Stimulated activated CD8-positive, alpha-beta memory T cell treated with anti-CD3 and anti-CD28 coated beads, Interleukin-15, amount 100 ng/mL, for 24 hours (primary cell): ENCODE measurements at places on chromosomes 5 and 9.
A peak's percentile ranks its signal among the peaks of the same experiment; 100 is the strongest.

DNA sequence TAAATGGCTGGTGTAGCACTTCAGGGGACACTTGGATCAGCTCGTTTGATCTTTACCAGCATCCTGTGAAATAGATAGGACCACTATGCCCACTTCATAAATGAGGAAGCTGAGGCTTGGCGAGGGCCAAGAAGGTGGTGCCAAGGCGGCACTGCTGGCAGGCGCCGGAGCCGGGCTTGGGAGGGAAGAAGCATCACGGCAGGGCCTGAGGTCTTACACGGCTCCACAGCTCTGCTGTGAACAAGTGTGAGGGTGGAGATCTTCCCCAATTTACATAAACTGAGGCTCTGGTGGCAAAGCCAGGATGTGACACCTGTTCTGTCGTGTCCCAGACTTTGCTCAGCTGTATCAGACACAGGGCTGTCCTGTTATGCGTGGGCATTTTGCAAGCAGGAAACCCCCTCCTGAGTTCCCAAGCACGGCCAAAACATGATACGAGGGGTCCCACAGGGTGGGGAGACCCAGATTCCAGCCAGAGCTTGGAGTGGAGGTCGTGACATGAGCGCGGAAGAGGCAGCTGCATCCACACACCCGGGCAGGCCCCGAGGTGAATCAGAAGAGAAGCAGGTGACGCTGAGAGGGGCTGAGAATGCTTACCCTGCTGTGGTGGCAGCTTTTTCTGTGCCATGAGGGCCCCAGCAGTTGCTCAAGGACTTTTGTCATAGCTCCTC, 117.5 kb upstream of the BOD1 start:
- no peak for DNase-seq

GRCh38 chr9:90830051-90830450, 28.4 kb downstream of the SYK start:
- no peak for DNase-seq

DNA sequence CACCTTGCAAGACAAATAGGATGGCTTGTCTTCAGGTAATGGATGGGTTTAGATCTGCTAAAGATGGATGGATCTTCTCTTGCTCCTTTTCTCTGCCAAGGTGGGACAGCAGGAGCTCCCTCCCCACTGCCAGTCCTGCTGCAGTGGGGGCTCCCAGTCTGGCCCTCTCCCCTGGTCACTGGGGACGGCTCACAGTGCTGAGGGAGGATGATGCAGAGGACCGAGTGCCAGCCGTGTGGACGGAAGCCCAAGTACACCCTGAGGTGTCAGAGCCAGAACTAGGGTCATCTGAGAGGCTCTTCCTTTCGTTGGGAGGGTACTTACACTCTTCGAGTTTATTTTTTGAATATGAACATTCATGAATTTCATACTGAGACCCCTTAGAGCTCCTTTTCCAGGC, 5.7 kb downstream of the CCDC69 start:
- DNase-seq: no peak

- no peak for DNase-seq
Observed at GRCh38 chr5:160129841-160130240, 10.6 kb upstream of the PWWP2A start.

- no peak for DNase-seq
Observed at GRCh38 chr9:113416149-113416721, 5.7 kb downstream of the C9orf43 start.

GRCh38 chr5:136409000-136409399, 43.7 kb upstream of the TRPC7 start:
- no peak for DNase-seq

GRCh38 chr5:151770383-151771258, 1.1 kb upstream of the G3BP1 start:
- DNase-seq: no peak

- DNase-seq: no peak
Observed at GRCh38 chr9:129569502-129570449, 51.1 kb downstream of the C9orf50 start.

- DNase-seq: no peak
Observed at GRCh38 chr5:69035665-69036064, 58.1 kb upstream of the SLC30A5 start.

DNA sequence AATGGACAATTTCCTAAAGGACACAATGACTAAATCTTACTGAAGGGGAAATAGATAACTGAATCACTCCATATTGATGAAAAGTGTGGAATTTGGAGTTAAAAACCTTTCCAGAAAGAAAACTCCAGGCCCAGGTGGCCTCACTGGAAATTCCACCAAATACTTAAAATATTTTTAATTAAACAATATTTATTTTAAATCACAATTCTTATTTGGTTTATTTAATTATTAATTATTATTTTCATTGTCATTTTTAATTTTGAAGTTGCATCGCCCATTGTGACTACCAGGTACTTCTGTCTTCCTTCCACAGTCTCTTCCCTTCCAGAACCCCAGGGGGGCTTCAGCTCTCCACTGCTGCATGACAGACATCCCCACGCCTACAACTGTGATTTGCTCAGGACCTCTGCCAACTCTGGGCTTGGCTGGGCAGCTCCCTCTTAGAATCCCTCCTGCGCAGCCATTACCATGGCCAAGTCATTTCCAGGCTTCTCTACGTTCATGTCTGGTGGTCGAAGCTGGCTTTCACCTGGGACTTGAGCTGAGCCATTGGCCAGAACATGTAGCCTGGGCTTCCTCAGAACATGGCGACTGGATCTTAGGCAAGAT, 16.4 kb upstream of the GADD45G start:
- DNase-seq: no peak

GRCh38 chr9:4077499-4078102, 222.3 kb downstream of the GLIS3 start:
- peak; percentile 12 for DNase-seq

DNA sequence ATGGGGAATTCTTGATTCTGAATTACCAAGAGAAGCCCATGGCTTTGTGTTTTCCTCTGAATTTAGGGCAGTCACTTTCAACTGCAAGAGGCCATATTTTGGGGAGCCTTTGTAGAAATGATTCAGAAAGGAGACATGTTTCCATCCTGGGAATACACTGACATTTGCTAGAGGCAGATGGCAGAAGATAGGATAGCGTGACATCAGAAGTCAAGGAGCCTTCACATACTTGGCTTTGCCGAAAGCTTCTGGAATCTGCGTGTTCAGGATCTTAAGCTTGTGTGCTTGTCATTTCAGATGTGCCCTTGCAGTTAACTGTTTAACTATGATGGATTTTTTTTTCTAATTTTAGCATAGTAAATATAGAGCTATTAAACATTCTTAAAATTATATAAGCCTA, 296.2 kb downstream of the ARHGEF28 start:
- no peak for DNase-seq

GRCh38 chr5:6570530-6570929, 62.3 kb downstream of the NSUN2 start:
- no peak for DNase-seq

DNA sequence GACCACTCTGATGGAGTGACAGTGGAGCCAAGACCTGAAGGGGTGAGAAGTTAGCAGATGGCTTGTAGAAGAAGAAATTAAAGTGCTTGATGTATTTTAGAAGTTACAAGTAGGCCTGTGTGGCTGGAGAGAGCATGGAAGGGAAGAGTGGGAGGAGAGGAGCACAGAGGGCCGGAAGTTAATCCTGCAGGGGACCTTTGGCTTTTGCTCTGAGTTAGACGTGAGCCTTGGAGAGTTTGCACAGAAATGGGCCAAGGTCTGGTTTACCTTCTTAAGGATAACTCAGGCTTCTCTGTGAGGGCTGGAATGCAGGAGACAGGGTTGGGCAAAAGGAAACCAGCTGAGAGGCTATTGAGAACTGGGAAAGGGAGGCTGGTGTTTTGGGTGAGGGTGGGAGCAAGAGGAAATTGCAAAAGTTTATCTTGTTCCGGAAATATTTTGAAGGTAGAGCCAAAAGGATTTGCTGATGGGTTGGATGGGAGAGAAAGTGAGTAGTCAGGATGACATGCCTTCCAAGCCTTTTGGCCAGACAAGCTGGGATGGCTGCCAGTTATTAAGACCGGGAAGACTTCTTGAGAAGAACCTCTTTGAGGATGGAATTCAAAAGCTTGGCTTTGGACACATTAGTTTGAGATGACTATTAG, 17.5 kb upstream of the F2RL1 start:
- DNase-seq: no peak

GRCh38 chr5:147095740-147096139, 139.1 kb upstream of the STK32A start:
- no peak for DNase-seq

GRCh38 chr9:107906074-107906473, 416.5 kb upstream of the KLF4 start:
- no peak for DNase-seq

DNA sequence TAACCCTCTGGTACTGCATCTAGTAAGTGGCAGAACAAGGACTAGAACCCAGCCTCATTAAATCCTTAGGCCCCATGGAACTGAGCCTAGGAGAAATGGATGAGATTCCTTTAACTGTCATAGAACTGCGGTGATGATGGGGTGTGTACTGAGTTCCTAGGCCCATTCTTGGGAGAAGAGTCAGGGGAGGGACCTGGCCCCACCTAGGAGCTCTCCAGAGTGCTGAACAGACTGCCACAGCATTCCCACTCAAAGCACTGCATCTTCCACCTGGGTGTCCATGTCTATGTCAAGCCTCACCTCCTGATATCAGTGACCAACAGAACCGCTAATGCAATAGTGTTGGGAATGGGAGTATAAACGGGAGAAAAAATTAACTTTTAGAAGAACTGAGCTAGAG, 36.6 kb downstream of the TTLL11 start:
- no peak for DNase-seq

DNA sequence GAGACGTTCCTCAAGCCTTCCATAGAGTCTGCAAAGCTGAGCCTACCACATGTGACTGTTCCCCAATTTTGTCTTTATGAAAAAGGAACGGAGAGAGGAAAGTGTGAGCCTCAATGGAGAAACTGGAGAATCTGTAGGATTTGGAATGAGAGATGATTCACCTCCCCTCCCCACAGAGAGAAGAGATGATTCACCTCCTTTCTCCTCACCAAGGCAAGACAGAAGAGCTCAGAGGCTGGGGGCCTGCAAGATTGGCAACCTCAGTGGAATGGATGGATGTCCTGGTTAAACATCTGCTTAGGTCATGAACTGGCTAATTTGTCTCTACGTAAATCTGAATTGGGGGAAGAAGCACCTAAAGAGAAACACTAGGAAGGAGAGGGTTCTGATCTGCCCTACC, 17.0 kb upstream of the MOCS2 start:
- DNase-seq: no peak

GRCh38 chr9:138024131-138024530, 146.5 kb downstream of the CACNA1B start:
- DNase-seq: no peak

DNA sequence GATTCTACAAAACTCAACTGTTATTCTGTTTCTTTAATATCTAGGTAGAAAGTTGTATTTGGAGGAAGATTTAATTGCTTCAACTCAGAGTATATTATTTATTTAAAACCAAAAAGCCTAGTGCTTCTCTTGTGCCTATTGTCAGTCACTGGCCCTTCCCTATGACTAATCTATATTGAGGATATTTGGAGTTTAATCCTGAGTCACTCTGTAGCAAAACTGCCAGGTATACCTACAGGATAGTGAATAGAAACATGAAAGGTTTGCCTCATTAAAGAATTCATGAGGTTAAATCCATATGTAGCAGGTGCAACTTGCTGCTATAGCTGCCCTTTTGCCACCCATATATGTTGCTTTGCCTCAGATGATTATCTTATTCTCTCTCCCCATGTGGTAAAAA, 15.1 kb downstream of the PLK2 start:
- no peak for DNase-seq

- DNase-seq: no peak
Observed at GRCh38 chr9:7354704-7355103, 444.9 kb downstream of the DMAC1 start.

- no peak for DNase-seq
Observed at GRCh38 chr5:92945605-92946097, 635.4 kb downstream of the NR2F1-AS1 start.

GRCh38 chr5:3594510-3595005, 1.1 kb upstream of the IRX1 start:
- no peak for DNase-seq

GRCh38 chr9:93585259-93585658, 8.9 kb downstream of the PHF2 start:
- no peak for DNase-seq

DNA sequence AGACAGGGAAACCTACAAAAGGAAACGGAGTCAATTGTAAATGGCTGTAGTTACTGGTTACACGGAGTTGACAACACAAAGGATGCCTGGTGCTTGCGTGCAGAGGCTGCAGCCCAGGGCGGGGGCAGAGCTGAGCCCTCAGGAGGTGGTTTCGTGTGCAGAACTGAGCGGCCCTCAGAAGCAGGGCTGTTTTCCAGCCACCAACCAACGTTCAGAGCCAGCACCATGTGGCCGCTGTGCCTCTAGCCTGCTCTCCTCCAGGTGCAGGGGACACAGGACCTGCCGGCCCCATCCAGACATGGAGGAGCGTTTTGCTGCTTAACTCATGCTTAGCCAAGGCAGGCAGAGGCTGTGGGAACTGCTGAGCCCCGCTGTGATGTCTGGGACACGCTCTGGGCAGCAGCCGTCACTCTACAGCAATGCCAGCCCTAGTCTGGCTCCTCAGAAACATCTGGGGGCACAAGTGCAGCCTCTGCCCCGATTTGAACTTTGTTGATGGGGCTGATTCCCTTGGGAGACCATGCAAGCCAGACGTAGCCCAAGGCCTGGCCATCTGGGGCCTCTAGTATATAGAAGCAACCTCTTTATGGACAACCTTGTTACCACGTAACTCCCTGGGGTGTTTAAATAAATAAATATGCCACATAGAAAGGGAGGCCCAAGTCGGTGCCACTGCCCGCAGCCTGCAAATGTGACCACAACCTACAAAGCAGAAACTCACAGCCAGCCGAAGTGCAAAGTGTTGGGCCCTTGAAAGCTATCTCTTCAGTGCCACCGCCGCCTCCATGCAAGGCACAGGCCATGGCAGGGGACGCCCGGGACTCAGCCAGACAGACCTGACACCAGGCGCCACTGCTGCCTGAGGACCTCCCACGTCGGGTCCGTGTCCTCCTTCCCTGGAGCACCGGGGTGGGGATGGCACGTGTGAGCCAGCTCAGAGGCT, 42.1 kb downstream of the NKD2 start:
- DNase-seq: no peak

DNA sequence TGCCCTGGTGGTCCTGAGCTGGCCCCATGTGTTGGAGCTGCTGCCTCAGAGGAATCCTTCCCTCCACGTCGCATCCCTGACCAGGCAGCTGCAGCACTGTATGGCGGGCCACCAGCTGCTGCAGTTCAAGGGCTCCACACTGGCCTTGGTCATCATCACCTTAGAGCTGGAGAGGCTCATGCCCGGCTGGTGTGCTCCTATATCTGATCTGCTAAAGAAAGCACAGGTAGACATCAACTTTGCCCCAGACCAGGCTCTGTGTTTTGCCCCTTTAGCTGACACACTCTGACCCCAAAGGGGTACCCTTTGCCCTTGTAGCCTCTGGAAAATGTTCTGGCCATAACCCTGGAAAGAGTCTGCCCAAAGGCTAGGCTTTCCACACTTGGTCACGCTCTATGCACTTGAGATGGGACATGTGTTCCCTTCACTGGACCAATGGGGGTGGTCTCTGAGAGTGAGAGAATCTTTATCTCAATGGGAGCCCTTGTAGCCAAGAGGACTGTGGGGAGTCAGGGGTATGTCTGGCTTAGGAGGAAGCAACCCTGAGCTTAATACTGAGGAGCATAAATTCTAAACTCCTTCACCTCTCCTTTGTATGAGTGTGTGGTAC, 4.8 kb downstream of the CCNI2 start:
- no peak for DNase-seq

- no peak for DNase-seq
Observed at GRCh38 chr5:164581889-164582288, 1076.5 kb downstream of the MAT2B start.

GRCh38 chr5:106134549-106134948, 1536.2 kb downstream of the EFNA5 start:
- DNase-seq: no peak
